ENCODE measurements at places on chromosomes 7 and 10.

DNA sequence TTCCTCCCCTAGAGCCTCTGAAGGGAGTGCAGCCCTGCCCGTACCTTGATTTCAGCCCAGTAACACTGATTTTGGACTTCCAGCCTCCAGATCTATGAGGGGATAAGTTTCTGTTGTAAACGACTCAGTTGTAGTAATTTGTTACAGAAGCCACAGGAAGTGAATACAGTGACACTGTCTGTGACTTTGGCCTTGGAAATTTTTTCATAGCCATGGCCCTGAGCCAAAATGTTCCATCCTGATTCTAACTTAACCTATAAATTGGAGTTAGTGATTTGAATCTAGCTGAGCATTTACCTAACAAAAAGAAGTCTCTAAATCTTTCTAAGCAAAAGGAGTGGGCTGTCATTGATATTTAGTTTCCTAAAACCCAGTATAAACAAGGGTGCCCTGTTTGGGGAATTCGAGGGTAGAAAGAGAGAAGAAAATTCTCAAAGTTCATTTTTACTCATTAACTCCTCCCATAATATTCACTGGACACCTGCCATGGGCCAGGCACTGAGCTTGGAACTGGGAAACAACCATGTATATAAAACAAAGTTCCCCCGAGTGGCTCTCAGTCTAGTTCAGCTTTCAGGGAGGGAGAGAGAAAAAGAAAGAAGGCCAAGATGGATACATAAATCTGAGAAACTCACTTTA, 162.3 kb downstream of the SKIDA1 start:
- no peak for DNase-seq

DNA sequence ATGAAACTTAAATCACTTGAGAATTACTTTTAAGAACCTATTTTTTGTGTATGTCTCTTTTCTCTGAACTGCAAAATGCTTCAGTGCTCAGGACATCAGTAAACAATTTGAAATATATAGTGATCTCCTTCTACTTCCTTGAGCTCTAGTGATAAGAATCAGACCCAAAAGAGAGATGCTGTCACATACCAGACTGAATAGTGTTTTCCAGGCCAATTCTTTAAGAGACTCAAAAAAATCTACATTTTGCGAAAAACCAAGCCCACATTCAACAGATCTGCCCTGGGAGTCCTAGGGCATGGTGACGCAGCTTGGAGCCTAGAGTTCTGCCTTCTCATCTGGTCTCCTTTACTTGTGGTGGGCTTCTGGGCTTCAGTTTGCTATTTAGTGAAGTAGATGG, 72.1 kb upstream of the SLC13A1 start:
- no peak for DNase-seq

DNA sequence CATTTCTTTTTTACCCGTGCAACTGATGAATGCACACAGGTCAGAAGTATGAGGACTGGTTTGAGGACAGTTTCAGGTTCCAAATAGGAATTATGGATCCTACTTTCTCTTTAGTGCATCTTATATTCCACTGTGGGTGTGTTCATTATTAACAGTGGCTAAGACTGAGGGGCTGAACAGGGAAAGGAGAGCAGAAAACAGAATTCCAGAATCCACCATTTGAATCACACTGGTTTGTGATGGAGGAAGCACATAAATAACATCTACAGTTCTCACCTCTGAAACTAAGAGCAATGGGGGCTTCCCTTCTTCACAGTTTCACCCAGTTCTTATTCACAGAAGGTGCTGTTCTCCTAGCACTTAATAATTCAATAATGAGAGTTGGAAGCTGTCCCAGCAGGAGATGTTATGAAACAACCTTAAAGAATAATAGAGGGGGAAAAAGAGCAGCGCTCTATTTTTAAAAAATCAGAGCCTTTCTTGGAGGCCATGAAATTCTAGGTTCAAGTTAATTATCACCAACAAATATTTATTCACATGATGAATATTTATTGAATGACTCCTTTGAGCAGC, 205.1 kb downstream of the CREB5 start:
- DNase-seq, result no peak

- DNase-seq, result no peak
Observed at GRCh38 chr7:121322460-121322859, 6.3 kb upstream of the WNT16 start.

DNA sequence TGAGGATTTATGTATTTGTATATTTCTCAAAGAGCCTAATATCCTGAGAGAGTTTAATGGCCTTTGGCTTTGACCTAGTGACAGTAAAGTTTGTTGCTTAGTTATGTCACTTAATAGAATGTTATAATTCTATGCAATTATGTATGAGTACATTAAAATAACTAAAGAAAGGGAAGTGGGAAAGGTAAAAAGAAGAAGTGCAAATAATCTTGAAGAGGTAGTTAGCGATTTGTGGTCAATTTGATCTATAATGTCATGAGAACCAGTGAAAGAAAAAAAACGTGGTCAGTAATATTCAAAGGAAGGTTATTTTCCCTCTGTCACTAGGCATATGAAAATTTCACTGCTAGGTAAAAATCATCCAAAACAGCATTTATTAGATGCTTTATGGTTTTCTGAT, 143.4 kb upstream of the LSM8 start:
- no peak for DNase-seq

GRCh38 chr10:16799621-16800020, 17.6 kb downstream of the RSU1 start:
- no peak for DNase-seq

GRCh38 chr7:89200758-89201157, 405.2 kb upstream of the TEX47 start:
- DNase-seq, result no peak
